ENCODE measurements at places on chromosomes 7 and 10.

- DNase-seq: peak; percentile 72
Measured at GRCh38 chr7:47543714-47544113, 38.2 kb downstream of the TNS3 start.

- DNase-seq: no peak
Measured at GRCh38 chr7:108499566-108499965, 26.4 kb downstream of the PNPLA8 start.

- no peak for DNase-seq
Measured at GRCh38 chr7:47967708-47968107, 11.7 kb downstream of the HUS1 start.

DNA sequence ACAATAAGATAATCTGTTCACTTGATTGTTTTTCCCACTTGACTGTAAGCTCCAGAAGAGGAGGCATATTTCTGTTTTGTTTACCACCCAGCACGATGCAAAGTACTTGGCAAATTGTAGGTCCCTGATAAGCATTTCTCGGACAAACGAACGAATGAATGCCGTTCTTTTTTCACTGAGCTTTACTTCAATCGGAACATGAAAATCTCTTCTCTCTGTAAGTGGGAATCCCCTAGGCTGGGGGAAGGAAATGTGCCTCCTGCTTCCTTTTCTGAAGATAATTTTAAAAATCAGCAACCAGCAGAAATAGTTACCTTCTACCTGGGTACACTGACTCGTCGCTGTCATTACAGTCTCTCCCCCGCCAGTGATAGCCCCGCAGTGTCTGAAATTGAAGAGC is 102.9 kb downstream of the AOAH start:
- DNase-seq: no peak

- no peak for DNase-seq
Measured at GRCh38 chr10:131141207-131141606, 170.3 kb downstream of the TCERG1L start.

DNA sequence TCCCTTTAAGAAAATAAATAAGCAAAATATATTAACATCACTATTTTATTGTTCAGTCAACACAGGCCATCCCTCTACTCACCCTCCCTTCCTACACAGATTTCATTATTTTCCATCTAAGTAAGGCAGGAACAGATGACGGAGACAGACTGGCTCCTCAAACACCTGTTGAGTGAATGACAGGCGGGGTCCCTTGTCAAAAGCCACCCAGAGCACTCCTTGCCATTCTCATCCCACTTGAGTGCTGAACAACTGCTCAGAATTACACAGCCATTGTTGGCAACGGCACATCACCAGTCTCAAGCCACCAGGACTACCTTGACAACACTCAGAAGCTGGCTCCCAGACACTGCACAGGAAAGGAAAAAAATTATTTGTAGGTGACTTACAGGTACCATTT is 3.3 kb downstream of the GRB10 start:
- DNase-seq: no peak

- DNase-seq: no peak
Measured at GRCh38 chr7:98670186-98670585, 53.1 kb downstream of the NPTX2 start.

- no peak for DNase-seq
Measured at GRCh38 chr10:80542053-80542452, 4.4 kb downstream of the SH2D4B start.

DNA sequence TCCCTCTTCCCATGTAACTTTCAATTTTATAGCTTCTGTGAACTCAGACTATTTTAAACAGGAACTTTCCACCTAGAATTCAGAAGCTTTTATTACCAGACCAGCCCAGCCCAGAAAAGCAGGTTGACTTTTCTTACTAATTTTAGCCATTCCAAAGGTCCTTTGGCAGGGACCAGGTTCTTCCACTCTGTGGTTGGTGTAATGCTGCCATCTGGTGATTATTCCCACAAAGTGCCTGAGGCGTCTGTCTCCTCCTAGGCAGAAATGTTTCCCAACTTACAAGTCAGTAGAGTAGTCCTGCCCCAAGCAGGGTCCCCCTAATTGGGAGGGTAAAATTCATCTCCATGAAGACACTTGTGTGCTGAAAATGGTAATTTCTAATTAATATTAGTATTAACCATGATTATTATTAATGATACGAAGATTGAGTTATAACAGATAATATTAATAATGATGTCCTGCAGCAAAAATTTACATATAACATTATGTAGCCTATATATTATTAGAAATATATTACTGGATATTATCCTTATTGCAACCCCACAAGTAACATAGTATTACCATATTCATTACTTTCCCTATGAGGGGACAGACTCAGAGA is 53.0 kb upstream of the PPP1R17 start:
- DNase-seq: peak; percentile 68
